Right renal cortex interstitium (tissue), 3 donors: ENCODE measurements at places on chromosomes 13 and 19.

GRCh38 chr19:46551164-46551563 is 50.0 kb upstream of the CALM3 start:
- no peak for DNase-seq

GRCh38 chr19:34336781-34337271 is 28.2 kb upstream of the GPI start:
- DNase-seq: no peak

- DNase-seq: no peak
These were observed 381.6 kb downstream of the KLF5 start for GRCh38 chr13:73440296-73440895.

DNA sequence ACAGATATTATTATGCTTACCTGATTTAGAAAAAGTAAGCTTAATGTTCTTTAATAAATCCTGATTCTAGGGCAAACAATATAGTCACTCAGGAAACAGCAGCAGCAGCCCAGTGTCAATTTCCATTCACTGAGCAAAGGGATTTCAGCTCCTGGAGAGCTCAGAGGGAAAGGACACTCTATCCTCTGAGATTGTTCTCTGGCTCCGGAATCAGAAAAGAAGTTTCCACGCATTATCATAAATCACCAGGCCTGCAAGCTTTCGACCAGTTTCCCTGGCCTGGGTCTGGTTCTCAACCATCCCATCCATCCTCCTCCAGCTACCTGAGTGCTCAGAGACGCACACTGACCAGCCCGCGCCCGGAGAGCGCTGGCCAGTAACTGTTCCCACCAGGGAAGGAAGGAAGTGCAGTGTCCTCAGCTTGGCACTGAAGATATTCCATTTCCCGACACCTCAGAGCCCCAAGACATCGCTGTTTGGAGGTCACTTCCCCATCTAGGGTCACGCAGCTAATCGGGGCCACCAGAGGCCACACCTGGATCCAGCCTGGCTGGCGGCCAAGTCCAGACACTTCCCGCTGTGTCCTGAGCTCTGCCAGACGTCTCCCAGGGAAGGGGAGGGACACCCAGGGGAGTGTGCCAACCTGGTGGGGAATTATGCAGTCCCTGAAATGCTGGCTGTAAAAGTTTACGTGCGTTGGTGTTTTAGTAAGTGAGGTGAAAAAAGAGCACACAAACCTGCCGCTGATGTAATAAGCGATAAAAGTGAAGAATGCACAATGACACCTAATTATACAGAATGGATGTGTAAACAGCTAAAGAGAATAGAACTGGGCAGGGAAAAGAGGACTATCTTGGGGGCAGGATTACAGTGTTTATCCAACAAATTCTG is 29.1 kb downstream of the EPS15L1 start:
- DNase-seq: no peak

GRCh38 chr13:31896427-31896826 is 135.1 kb upstream of the FRY start:
- no peak for DNase-seq

DNA sequence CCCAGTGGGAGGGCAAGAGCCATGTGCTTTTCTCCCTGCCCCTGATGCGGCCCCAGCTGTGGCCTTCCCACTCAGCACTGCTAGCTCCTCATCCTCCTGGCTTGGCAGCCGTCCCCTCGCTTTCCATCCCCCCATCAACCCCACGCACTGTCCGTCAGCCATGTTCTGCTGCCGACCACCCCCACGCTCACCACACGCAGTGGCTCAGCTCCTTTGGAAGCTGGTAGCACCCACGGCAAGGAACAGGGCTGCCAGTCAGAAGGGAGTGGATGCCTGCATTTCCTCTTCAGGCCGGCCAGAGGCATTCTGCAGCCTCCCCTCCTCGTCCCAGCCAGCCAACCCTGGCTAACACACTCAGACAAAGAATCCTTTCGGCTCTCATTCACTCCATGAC is 6.3 kb downstream of the CALM3 start:
- DNase-seq: no peak

DNA sequence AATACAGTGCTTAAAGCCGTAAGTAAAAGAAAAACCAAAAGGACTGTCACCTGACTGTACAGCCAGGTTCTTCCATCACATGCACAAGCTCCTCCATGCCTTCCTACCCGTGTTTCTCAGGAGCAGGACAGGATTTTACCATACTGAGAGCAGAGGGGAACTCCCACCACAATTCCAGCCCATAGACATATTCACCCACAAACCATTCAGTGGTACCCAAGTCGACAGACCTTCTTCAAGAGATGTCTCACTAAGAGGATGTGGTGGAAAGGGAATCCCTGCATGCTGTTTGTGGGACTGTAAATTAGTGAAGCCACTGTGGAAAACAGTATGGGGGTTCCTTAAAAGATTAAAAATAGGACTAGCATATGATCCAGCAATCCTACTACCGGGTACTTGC is 66.9 kb upstream of the DOCK9 start:
- DNase-seq: no peak

- no peak for DNase-seq
These were observed 826.5 kb downstream of the UQCRFS1 start for GRCh38 chr19:28386470-28386869.

- DNase-seq: no peak
These were observed 6.6 kb upstream of the GIPC1 start for GRCh38 chr19:14502334-14503092.

DNA sequence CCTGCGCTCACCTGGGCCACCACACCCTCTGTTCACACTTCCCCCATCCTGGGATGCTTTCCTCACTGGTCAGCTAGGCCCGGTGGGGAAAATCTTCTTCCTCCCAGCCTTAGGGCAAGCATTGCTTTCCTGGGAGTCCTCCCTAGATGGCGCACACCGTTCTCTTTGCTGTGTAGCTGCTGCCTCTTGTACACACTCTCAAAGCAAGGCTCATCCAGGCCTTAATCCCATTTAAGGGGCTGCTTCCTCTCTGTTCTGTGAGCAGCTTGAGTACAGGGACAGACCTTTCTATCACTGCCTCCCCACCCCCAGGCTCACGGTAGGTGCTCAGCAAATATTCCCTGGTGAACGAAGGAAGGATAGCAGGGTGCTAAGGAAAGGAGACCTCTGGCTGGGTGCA is 11.1 kb downstream of the SLC7A10 start:
- no peak for DNase-seq

DNA sequence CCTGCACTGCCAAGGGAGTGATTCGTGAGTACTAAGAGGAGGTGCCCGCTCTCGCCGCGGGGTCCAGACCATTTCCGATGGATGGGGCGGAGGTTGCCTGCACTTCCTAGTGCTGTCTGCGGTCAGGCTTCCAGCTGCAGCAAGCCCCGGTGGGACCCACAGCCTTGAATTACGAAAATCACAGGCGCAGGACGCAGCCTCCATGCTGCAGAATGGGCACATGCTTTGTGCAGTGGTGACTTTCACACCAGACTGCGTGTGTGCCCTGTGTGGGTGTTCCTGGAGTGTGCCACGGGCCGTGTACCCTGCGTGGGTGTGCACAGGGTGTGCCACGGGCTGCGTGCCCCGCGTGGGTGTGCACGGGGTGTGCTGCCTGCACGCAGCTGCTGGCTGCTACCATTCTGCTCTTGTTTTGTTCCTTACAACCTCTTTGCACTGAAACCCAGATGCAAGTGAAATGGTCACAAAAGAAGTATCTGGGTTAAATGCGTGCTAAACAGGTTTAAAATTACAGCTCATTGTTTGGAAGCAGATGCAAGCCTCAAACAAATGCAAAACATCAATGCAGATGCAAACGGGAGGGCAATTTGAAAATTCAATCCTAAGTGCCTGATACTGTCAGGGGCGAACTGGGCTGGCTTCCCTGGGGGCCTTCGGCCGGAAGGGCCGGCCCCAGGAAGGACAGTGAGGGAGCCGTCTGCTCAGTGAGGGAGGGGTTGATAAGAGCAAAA is 221.2 kb upstream of the SOX1 start:
- DNase-seq: no peak

DNA sequence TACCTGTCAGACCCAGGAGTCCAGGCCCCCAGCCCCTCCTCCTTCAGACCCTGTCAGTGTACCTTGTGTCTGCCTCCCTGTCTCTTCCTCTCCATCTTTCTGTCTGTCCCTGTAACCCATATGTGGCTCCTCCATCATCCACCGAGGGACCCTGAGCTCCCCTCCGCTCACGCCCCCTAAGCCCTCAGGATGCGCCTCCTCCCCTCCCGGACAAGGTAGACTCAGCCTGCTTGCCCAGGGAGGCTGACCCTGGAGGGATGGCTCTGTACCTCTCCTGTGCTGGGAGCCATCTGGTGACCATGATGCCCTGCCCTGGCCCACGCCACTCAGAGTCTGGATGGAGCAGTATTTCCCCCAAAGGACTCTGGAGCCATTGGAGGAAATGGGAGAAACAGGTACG is 1.0 kb upstream of the CAPN12 start:
- DNase-seq: no peak

- DNase-seq: no peak
These were observed 133.5 kb upstream of the MIR17HG start for GRCh38 chr13:91214031-91214430.

DNA sequence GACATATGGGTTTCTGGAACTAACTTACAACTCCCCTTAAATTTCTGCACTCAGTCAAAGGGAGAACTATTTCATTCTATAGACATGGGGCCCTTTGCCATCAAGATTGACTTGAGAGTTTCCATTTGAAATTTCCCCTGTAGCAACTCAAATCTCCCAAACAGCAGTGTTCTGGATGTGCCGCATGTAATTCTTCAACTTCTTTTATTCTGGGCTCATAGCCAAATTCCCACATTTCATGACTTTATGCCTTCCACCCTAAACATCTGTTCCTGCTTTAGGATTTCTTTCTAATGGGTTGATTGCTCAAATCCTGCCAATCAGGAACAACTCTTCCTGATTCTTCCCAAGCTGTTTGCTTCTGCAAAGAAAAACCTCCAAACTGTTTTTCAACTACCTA is 336.0 kb downstream of the TBC1D4 start:
- DNase-seq: no peak

DNA sequence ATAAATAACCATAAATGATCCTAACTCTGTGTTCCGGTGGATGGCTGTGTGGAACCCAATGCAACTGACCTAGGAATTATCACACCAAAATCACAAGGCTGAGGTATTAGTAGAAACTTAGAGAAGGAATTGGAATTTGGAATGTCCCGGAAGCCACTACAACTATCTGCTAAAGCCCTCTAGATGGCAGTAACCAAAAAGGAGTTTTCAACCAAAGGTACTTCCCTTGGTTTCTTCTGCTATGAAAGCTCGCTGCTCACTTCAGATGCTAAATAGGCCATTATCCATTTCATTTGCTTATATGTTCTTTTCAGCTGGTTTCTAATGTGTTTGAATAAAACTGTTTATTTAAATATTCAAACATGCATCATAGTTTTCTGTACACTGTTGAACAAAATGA is 1589.1 kb upstream of the SPRY2 start:
- no peak for DNase-seq

- DNase-seq: no peak
These were observed 2.9 kb upstream of the PRKACA start for GRCh38 chr19:14120497-14120780.

DNA sequence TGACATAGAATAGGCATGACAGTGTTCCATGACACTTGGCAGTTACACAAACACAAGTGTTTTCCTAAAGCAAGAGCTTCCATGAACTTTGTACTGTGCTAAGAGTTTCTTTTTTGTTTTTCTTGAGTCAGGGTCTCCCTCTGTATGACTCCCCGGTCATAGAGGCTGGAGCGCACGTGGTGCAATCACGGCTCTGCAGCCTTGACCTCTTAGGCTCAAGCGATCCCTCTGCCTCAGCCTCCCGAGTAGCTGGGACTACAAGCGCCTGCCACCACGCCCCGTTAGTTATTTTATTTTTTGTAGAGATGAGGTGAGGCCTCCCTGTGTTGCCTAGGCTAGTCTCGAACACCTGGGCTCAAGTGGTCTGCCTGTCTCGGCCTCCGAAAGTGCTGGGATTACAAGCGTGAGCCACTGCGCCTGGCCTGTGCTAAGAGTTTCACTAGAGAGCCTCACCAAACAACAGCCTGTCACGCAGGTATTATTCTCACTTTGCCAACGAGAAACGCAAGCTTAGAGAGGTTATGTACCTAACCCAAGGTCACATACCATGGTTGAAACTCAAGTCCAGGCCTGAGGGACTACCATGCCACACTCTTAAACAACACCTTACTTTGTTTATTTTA is 355.9 kb downstream of the KLF12 start:
- DNase-seq: no peak

- no peak for DNase-seq
These were observed 107.0 kb upstream of the C1QTNF9B start for GRCh38 chr13:24004142-24004899.

DNA sequence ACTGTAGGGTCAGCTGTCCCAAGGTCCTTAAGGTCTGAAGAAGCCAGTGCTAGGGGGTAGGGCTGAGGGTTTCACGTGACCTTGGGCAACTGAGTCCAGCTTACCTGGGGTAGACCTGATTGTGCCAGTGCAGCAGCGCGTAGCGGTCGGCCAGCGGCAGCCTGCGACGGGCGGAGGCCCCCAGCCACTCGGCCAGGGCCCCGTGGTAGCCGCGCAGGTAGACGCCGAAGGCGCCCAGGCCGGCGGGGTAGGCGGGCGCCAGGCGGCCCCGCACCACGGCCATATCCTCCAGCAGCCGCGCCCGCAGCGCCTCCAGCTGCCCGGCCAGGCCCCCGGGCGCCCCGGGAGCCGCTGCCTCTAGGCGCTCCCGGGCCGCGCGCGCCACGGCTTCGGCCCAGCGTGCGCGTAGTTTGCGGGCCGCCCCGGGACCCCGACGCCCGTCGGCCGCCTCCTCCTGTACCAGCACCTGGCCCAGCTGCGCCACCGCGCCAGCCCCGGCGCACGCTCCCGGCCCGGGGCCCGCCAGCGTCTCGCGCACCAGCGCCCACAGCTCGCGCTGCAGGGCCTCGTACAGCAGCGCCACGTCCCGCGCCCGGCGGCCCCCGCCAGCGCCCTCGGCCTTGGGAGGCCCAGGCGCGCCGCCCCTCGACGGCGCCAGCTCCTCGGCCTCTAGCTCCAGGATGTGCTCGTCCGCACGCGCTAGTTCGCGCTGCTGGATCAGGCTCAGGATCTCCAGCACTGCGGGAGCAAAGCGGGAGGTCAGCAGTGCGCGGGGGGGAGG is 10.9 kb downstream of the EXOC3L2 start:
- no peak for DNase-seq
